ENCODE measurements at places on chromosomes 5 and 9. TPM values are rescaled to one million over a fixed set of nuclear protein-coding genes. Genes with fewer than 3 reads are reported as not detected.

Gene ARHGEF39
- 0.89 TPM for total RNA-seq

Gene TAF11L10
- not detected for total RNA-seq

Gene IFNA21
- total RNA-seq: not detected

Gene ADCY2
- total RNA-seq: not detected

Gene LECT2
- not detected for total RNA-seq

Gene GMCL2
- not detected for total RNA-seq

Gene GRM6
- total RNA-seq: not detected

Gene SLC24A2
- total RNA-seq: not detected

Gene KLF4
- 21.7 TPM for total RNA-seq

Gene CDC42SE2
- 15.5 TPM for total RNA-seq

Gene PCYOX1L
- total RNA-seq: 19.0 TPM

Gene RLN1
- not detected for total RNA-seq

Gene CKMT2
- not detected for total RNA-seq

Gene TRIM7
- 4.1 TPM for total RNA-seq

Gene FUT7
- total RNA-seq: not detected

Gene TTC23L
- total RNA-seq: 0.13 TPM

Gene GABRA6
- total RNA-seq: not detected

Gene CDX1
- 0.33 TPM for total RNA-seq

Gene FOXI1
- not detected for total RNA-seq

Gene SLIT3
- 52.4 TPM for total RNA-seq

Gene RARS1
- 43.0 TPM for total RNA-seq

Gene SLC6A18
- not detected for total RNA-seq

Gene CAMK4
- 7.7 TPM for total RNA-seq

Gene CDH18
- not detected for total RNA-seq

Gene FOXD1
- 72.4 TPM for total RNA-seq

Gene NIM1K
- total RNA-seq: 0.13 TPM

Gene DIRAS2
- 9.8 TPM for total RNA-seq

Gene SLC36A3
- not detected for total RNA-seq

Gene CATSPER3
- total RNA-seq: 0.13 TPM

Gene PLPPR1
- not detected for total RNA-seq

Gene FLT4
- 0.38 TPM for total RNA-seq

Gene ELP1
- 22.5 TPM for total RNA-seq
